Astrocyte of the cerebellum (primary cell): ENCODE measurements at places on chromosomes 3 and 15.

- no peak for DNase-seq
These were observed 1.4 kb downstream of the FURIN start for GRCh38 chr15:90869601-90870353.

DNA sequence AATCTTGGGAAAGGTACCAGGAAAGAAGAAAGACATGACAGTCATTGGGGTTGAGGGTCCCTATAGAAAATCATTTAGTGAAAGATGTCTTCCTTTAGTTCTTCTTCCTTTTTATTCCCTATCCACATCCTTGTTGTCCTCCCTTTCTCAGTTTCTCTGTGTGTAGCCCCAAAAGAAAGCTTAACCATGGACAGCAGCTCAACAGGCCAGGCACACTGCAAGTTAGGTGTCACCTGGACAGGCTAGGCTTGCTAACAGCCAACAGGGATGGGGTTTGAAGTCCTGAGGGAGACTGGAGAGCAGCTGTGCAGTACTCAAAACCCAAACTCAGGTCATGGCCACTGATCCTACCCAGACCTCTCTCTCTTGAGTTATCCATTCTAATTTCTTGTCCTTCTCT, 543.1 kb downstream of the TUSC7 start:
- DNase-seq: no peak

- no peak for DNase-seq
These were observed 849 bp downstream of the RRP9 start for GRCh38 chr3:51940648-51941462.

DNA sequence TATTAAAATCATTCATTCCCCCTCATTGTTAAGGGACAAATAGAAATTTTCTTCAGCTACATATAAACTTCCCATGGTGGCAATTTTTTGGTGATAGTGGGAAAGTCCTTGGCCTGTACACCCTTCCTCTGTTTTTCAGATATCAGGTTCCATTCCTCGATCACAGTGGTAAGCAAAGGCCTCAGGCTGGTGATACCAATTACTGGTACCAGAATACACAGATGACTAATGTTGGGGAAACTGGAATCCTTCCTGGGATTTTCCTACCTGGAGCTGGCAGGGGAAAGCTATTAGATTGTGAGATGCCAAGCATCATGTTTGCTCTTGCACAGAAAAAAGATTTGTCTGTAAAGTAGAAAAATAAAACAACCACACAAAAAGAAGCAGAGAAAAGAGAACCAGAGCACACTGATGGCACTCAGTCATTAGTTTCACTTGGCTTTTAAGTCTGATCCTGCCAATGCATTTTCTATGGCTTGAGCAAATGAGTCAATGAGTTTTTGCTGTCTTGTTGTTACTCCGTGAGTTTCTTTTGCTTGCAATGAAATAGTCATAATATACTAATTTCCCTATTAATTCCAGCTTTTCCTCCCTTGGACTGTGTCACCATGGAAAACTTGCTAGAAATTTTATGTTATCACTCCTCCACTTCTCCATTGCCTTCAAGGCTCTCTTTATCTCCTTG, 795.0 kb downstream of the ROBO1 start:
- DNase-seq: no peak

DNA sequence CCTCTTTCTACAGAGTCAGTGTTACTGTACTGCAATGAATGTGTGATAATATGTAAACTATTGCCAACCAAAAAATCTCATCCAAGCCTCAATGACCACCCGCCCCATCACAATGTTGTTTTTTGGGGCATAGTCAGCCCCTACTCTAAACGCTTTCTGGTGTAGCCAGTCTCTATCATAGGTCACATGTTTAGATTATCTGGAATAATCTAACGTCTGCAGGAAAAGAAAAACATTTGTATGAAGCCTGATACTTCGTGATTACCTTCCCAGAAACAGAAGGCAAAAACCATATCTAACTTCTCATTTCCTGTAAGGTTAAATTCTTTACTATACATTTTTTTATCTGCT, 1331.8 kb upstream of the GBE1 start:
- DNase-seq: no peak

GRCh38 chr3:123201223-123201556, 553 bp upstream of the SEC22A start:
- DNase-seq: no peak

DNA sequence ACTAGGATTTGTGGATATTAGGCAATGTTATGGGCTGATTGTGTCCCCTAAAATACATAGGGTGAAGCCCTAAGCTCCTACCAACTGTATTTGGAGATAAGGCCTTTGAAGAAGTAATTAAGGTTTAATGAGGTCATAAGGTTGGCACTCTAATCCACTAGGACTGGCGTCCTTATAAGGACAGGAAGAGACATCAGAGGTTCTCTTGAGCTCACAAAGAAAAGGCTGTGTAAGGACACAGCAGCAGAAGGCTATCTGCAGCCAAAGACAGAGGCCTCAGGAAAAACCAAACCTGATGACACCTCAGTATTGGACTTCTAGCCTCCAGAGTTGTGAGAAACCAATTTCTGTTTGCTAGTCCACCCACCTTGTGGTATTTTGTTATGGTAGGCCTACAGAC, 416.7 kb downstream of the ZBTB20 start:
- no peak for DNase-seq

DNA sequence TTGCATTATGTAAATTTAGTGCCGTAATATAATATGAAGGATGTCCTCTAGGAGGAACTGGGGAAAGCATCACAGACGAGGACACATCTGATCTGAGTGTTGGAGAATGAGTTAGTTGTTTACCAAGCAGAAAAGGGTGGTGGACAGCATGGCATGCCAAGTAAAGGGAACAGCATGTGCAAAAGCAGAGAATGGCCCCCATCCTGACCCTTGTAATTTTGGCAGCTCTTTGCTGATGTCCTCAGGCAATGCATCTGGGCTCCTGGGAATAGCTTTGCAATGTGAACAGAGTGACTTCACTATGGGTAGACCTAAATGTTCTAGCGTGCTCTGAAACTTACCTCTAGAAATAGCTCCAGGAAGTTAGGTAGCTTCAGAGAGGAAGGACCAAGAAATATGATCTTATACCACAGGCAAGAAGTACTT, 263.3 kb downstream of the LPP start:
- DNase-seq: no peak

DNA sequence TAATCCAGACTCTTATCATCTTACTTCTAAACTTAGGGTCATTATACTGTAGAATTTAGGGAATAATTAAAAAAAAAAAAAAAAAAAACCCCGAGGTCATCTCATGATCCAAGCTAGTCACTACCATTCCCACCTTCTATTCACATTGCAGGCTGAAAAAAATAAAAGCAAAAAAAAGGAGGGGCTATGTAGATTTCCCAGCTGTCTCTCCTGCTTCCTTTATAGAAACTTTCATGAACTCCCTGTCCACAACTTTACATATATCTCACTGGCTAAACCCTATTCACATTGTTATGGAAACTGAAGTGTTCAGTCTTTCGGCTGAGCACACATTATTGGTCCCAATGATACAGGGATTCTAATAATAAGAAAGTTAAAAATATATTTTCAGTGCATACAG, 156.2 kb upstream of the TP63 start:
- no peak for DNase-seq

GRCh38 chr3:47515864-47516319, 2.4 kb upstream of the ELP6 start:
- no peak for DNase-seq

GRCh38 chr3:6512172-6512800, 348.6 kb upstream of the GRM7 start:
- no peak for DNase-seq

GRCh38 chr3:7428206-7428718, 567.3 kb downstream of the GRM7 start:
- DNase-seq: no peak
